ENCODE measurements at places on chromosomes 13 and 19.

DNA sequence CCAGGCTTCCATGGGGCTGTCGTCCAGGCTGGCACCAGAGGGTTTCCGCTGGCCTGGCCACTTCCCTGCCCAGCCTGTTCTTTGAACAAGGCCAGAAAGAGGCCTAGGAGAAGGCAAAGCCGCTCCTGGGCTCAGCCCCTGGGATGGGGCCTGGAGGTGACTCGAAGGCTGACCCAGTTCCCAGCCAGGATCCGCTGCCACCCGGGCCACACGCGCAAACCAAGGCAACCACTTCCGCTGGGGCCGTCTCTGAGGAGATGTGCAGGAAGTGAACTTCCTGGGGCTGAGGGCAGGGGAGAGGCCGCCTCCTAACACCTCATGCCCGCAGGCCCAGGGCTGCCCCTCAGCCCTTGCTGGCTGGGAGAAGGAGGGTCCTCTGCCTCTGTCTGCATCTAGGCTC is 15.2 kb downstream of the PLEKHF1 start:
- no peak for DNase-seq

- no peak for DNase-seq
These were observed 116.4 kb downstream of the IRS2 start for GRCh38 chr13:109669956-109670355.

- no peak for DNase-seq
These were observed 6.2 kb downstream of the TINCR start for GRCh38 chr19:5561559-5561958.

GRCh38 chr13:65488606-65489005 is 1741.5 kb downstream of the PCDH9 start:
- DNase-seq, result no peak

GRCh38 chr19:36151144-36152018 is 866 bp downstream of the COX7A1 start:
- no peak for DNase-seq

Data from cortex of kidney (tissue), 1 donor.